ENCODE measurements at places on chromosomes 7 and 10.

GRCh38 chr10:21520509-21520908 lies 5.0 kb downstream of the SKIDA1 start:
- DNase-seq: no peak

DNA sequence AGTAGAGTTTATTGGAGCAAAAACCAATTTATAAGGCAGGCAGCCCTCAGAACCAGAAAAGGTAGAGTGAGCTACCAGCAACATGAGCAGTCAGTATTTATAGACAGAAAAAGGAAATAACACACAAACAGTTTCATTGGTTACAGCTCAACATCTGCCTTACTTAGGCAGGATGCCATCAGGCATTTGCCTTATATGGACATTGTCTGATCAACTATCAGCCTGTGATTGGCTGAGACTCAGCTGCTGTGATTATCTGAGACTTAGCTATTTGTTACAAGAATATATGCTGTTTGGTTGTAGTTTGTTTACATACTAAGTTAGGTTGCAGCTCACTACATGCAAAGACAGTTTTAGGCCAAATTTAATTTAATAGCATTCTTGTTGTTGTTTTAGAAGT lies 60.4 kb upstream of the CDK1 start:
- no peak for DNase-seq

DNA sequence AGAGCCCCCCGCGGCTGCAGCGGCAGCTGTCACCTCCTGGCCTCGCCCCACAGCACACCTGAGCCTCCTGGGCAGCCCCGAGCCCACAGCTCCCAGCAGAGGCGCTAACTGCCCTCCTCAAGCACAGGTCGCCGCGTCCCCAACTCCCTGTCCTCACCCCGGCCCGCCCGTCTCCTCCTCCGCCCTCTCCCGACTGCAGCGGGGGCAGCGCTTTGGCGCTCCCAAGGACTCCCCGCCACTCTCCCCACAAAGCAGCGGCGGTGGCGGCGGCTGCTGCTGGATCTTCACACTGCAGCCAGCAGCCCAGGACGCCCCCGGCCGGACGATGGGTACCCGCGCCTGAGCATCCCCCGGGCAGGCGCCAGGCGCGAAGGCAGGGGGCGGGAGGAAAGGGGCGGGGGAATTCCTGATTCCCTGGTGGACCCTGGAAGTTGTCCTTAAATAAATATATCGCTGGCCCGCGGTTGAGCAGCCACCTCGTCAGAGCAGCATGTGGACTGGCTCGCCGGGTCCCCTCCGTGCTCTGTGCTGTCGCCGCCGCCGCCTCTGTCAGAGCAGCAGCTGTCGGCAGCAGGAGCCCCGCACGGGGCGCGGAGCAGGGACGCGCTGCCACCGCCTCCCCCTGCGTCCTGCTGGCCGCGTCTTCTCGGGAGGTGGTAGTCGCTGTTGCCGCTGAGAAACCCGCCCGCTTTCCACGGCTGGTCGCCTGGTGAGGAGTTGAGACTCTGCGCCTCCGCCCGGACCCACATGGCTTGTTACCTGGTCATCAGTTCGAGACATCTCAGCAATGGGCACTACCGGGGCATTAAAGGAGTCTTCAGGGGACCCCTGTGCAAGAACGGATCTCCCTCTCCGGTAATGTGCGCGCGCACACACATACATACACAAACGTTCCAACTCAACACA lies at the start of gene ZNF804B:
TSS of gene ZNF804B (plus strand) at position 471 of the 906 bp plus-strand sequence. CDS start at position 748, 277 bp downstream.
- DNase-seq: no peak

GRCh38 chr7:74134117-74134620 lies 40.0 kb upstream of the EIF4H start:
- no peak for DNase-seq

GRCh38 chr10:5284311-5285057 lies 80.3 kb upstream of the UCN3 start:
- DNase-seq: peak; percentile 64

DNA sequence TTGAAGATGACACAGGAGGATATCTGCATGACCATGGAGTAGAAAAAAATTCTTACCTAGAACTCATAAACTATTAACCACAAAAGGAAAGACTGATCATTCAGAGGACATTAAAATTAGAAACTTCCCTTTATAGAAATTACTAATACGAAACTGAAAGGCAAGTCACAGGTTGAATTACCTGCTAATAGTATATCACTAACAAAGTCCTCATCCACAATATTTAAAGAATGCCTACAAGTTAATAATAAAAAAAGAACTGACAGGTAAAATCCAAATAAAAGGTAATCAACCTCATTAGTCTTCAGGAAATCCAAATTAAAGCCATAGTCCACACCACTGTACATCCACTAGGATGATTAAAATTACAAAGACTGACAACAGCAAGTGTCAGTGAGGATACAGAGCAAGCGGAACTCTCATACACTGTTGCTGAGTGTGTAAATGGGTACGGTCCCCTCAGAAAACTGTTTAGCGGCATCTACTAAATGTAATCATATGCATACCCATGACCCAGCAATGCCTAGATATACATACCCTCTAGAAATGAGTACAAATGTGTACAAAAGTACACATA lies 71.2 kb downstream of the ARHGAP21 start:
- no peak for DNase-seq
